ENCODE measurements at places on chromosomes 5 and 9.

- DNase-seq: no peak
Observed at GRCh38 chr9:130254747-130255630, 10.6 kb upstream of the HMCN2 start.

DNA sequence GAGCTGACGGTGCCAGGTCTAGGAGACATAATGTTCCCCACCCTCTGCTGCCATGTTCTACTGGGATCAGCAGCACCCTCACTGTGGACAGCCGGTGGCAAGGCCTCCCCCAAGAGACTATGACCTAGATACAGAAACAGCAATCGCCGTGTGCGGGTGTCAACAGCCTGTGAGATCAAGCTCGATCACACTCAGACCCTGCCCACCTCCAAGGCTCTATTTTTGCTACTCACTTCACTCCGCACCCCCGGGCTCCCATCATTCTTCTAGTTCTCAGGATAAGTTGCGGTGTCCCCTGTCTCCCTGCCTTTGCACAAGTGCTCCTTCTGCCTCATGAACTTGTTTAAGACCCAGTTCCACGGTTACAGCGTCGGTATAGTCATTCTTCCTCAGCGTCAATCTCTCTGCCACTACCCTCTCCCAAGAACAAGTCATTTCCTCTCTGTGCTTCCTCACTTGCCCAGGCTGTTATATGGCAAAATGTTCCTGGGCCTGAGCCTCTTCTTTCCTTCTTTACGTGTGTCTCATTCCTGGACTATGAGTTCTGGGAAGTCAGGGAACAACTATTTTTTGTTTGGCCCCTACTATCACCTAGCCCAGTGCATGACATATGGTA, 5.4 kb upstream of the DOCK8 start:
- peak; percentile 54 for DNase-seq

- peak; percentile 64 for DNase-seq
Observed at GRCh38 chr5:95822043-95822541, 434 bp downstream of the GLRX start.

GRCh38 chr9:115694014-115694413, 459.6 kb upstream of the PAPPA start:
- no peak for DNase-seq

DNA sequence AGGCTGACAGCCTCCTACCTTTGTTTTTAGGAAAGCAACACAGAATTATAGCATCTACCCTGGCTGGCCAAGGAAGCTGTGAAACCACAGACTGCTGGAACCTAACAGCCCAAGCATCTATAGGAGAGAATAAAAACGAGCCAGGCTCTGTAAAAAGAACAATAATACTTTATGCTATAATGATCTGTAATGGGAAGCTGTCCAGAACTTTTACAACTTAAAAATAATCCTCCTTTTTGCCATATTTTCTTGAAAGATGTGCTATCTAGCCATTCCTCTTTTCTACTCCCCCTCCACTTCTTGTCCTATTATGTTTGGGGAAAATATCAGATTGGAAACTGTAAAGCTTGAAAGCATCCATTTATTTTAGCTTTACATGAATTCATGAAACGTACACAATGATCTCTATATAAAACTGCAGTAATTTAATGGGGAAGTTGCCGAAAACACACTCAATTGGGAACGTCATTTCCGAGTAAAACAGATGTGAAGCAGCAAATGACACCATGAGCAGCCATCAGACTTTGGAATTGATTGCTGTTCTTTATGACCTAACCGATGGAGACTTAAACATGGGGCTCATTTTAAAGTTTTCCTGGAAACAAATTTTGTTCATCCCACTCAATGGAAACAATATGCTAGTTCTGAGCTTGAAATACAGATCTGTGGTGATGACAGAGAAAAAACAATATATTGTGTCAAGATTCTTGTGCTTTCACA, 450.3 kb upstream of the CLINT1 start:
- DNase-seq: no peak

GRCh38 chr5:173950829-173951228, 38.1 kb upstream of the C5orf47 start:
- DNase-seq: no peak

GRCh38 chr9:69985971-69986370, 57.7 kb upstream of the MAMDC2 start:
- DNase-seq: no peak

DNA sequence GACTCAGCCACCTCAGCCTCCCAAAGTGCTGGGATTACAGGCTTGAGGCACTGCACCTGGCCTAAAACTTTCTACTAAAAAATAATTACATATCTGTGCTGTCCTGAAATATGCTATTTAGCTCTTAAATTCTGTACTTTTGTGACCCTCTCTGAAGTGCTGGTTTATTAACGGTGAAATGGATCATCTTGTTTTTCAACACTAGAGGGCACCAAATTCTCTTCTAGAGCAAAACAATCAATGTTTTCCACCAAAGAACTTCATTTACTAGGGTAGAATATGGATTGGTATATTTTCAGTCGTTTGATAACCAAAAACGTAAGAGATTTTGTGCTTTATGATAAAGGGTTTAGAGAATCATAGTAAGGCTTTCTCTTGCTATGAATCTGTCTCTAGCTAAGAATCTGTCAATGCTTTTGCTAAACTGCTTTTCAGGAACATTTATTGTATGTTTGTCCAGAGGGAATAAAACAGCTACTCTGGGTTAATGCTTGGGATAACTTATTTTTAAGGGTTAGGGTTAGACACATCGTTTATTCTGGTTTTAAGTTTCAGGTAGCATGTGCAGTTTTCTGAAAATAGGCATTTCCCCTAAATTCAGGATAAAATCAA, 63.6 kb downstream of the RNF180 start:
- peak; percentile 21 for DNase-seq

DNA sequence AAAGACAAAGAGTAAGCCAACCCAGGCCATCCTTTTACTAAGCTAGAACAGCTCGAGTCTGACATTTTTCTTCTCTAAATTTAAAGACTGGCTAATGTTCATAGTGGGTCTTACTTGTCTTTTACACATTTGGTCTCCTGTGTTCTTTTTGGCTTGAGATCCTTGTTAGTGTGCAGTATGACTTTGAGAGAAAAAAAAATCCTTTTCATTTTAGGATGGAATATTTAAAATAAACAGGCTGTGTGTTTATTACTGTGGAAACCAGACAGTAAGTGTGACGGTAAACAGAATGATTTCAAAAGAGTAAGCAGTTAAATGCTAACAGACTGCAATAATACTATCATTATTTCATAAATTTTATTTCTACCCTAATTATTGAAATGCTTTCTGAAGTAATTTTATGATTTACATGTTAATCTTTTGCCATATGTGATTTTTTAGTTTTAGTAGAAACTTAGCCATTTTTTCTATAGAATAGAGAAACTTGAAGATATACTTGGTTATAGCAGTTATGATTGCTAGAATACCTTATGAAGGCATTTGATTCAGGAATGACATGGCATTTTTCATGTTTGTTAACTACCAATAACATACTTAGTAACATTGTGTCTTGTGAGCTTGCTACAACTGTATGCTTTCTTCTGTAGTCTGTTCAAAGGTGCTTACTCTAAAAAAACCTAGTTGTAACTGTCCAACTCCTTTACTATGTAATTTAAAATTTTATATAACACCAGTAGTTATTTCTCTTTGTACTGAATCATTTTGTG, 92.4 kb downstream of the XRCC4 start:
- no peak for DNase-seq

- DNase-seq: no peak
Observed at GRCh38 chr5:180380441-180380840, 27.3 kb upstream of the GFPT2 start.

GRCh38 chr5:159861086-159861485, 55.2 kb upstream of the ADRA1B start:
- no peak for DNase-seq

GRCh38 chr5:131381021-131381420, 117.2 kb downstream of the CDC42SE2 start:
- DNase-seq: peak; percentile 68

DNA sequence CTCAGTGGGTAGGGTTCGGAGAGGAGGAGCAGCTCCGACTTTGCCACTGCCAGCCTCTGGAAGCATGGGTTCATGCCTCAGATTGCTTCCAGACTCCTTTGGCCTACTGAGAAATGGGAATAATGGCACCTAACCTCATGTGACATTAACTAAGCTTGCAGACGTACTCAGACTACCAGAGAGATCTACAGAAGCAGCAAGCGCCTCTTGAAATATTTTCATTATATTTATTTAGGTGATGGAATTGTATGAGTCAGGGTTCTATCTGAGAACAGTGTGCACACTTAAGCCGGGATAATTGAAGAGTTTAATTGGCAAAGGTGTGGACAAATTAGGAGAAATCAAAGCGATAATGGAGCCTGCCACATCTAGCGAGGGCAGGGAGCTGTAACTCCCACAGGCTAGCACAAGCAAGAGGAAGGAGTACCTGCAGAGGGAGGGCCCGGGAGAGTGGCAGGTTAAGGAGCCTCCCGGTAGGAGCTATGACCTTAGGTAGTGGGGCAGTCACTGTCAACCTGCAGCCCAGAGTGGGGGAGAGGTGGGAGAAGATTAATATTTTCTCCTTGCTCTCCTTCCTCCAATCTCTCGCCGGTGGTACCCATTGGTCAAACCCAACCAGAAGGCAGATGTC, 12.2 kb upstream of the PDZD2 start:
- no peak for DNase-seq

DNA sequence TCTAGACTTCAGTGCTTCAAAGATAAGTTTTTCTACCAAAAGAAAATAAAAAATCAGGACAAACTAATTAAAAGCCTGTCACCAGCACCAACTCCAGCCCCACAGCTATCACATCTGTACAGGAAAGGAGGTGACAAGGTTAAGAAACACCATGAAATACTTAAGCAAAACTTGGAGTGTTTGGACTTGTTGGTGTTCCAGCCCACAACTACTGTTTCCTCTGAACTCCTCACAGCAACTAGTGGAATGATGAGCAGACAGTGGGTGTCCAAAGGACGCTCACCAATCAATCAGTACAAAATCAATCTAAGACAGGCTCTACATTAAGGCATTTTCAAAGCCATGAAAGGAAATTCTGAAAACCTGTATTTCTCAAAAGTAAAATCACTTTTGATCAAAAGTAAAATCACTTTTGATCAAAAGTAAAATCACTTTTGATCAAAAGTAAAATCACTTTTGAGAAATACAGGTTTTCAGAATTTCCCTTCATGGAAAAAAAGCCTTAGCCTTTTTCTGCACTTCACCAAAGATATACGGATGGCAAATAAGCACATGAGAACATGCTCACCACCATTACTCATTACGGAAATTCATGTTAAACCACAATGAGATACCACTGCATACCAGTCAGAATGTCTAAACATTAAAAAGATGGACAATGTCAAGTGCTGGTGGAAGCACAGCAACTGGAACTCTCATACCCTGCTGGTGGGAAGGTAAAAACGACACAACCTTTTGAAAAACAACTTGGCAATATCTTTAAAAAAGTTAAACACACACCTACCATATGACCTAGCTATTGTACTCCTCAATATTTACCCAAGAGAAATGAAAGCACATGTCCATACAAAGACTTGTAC, 79.7 kb downstream of the MED27 start:
- no peak for DNase-seq

GRCh38 chr9:93319301-93319991, 132.0 kb upstream of the FAM120A start:
- no peak for DNase-seq

DNA sequence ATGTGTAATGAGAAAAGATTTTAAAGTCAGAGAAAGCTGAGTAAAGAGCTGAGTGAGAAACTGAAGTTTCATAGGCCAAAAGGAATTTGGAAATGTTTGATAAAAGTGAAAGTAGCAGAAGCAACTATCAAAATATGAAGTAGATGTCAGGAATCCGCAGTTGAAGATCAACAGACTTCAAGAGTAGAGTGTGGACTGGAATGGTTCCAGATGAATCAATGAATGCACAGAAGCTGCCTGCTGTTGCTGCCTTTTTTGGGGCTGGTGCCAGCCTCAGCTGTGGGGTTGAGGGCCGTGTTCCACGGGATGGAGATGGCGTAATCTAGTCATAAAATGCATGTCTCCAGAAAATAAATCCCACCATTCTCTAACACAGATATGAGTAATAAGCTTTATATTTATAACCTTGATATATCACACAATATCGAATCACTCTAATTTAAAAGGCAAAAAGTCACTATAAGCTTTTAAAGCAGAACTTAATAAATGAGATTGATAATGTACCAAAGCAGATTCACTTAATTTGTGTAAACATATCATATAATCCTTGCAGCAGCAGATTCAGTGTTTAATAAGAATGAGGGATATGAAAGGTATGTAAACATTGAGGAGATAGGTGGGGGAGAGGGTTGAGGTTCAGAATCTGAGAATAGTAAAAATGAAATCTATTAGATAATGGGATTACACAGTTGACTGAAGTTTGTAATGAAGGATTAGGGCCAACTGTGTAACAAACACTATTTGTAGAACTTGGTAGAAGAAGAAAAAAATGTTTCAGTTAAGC, 652.3 kb upstream of the FTMT start:
- no peak for DNase-seq

GRCh38 chr5:172953776-172954675, 5.2 kb upstream of the RPL26L1 start:
- no peak for DNase-seq

GRCh38 chr5:141877356-141878185, 639 bp downstream of the PCDH1 start:
- no peak for DNase-seq

GRCh38 chr9:615756-616155, 225.7 kb upstream of the DMRT1 start:
- no peak for DNase-seq

DNA sequence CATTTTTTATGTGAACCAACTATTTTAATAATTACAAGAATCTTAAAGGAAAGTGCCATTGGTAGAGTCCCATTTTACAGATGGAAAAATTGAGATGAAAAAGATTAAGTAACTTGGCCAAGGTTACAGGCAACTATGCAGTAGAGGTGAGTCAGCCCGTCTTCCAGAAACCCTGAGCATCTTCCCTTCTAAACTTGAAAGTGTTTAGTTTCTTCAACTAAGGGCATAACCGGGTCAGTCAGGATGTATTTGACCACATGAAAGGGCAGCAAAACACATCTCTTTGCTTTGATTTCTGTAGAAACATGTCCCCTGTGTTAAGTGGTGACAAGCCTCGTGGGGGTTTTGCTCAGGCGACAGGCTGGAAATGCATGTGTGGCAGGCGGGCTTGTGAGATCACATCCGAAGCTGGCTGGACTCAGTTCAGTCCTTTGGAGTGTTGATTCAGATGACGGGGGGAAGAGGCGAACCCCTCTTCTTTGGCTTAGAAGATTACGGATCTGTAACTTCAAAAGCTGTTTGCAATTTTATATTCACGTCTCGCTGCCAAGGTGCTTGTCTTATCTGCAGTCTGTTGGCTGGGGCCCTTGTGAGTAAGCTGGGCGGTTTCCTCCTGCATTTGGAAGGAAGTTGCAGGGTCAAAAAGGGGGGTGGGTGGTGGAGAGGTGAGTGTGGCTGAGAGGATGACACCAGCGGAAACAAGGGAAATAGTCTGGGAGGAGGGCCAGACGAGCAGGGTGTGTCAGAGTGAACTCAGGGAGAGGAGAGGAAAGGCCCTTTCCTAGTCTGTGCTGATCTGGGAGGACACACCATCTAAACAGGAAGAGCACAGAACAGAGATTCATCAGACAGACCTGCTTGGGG, 78.9 kb upstream of the RPS23 start:
- peak; percentile 34 for DNase-seq

All from inflammatory macrophage (primary cell).